ENCODE measurements at places on chromosomes 1 and 21.

DNA sequence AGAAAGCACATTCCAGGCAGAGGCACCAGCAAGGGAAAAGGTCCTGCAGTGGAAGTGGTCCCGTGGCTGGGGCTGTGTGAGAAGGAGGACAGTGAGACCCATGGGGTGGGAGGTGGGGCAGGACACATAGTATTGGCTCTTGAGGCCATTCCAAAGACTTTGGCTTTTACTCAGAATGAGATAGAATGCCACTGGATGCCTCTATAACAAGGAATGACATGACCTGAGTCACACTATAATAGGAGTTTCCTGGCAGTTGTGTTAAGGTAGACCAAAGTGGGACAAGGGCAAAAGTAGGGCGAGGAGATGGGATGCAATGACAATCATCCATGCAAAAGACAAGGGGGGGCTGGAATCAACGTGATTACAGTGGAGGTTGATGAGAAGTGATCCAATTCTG is 24.7 kb upstream of the LAMC2 start:
- no peak for DNase-seq

DNA sequence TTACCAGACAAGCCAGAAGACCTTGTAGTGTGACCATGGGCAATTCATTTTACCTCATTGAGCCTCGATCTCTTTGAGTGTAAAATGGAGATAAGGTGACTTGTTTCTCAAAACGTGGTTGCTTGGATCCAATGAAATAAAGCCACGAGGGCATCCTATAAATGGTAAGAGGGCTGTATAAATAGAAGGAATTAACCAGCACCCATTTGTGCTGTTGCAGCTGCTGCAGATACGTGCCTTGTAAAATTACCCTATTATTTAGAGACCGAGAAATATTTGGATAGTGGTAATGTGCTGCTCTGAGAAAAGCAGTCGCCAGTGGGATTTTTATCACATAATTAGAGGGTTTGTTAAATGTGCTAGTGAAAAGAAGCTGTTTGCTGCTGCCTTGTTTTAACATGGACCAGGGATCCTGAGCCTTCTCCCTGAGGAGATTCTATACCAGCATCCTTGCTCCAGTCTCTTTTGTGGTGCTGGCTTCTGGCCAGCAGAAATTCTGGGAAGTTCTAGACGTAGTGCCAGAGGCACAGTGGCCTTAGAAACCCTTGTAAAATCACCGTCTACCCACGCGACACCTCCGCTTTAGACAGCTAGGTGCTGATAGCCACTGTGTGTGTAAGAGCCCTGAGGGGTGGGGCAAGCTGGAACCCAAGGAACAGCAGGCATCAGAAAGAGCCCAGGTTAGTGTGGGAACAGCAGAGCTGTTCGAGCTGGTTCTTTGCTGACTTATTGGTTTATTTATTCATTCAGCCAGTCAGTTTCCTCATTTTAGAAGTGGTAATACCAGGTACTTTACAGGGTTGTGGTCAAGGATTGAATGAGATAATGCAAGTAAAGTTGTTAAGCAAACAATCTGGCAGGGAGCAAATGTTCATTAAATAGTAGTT is 137.5 kb downstream of the NOS1AP start:
- no peak for DNase-seq

DNA sequence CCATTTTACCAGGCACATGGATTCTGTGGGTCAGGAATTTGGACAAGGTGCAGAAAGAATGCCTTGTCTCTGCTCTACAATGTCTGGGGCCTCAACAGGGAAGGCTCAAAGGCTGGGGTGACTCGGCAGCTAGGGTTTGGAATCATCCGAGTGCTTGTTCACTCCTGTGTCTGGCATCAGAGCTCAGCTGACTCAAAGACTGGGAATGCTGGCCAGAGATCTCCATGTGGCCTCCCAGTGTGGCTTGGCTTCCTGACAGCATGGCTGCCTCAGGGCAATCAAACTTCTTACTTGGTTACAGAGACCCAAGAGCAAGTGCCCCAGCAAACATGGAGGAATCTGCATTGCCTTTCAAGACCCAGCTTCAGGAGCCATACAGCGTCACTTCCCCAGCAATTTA is 110.5 kb downstream of the TOMM20 start:
- peak; percentile 86 for DNase-seq

GRCh38 chr1:60978421-60979357 is 103.7 kb upstream of the NFIA start:
- DNase-seq = peak; percentile 52

DNA sequence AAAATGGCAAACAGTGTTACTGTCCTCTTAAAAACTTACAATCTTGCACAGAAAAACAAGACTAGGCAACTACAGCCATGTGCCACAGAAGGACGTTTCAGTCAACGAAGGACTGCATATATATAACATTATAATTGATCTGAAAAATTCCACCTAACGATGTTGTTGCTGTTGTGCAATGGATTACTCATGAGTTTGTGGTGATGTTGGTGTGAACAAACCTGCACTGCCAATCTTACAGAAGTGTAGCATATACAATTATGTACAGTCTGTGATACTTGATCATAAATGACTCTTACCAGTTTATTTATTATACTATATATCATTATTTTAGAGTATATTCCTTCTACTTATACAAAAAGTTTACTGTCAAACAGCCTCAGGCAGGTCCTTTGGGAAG is 6.8 kb upstream of the VAMP4 start:
- no peak for DNase-seq

GRCh38 chr1:40701684-40702083 is 10.2 kb downstream of the NFYC start:
- DNase-seq = no peak

DNA sequence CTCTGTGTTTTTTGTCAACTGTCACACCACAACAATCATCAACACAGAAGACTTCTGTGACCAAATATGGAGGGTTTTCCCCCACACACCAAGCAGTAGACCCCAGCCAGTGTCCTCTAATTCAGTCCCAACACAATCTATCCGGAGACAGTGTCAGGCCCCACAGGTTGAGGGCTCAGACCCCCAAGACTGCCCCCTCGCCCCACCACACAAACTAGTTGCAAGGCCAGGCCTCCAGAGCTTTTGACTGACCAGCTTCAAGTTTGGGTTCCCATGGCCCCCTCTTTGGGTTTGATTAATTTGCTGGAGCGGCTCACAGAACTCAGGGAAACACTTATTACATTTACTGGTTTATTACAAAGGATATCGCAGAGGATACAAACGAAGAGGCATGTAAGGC is 37.2 kb downstream of the NEK2 start:
- no peak for DNase-seq

- no peak for DNase-seq
These were observed 291.4 kb downstream of the LRRC40 start for GRCh38 chr1:69913977-69914376.

- DNase-seq = no peak
These were observed 3.1 kb upstream of the TDRD5 start for GRCh38 chr1:179588425-179589024.

GRCh38 chr1:235124665-235125064 is 4.0 kb downstream of the TOMM20 start:
- DNase-seq = no peak

DNA sequence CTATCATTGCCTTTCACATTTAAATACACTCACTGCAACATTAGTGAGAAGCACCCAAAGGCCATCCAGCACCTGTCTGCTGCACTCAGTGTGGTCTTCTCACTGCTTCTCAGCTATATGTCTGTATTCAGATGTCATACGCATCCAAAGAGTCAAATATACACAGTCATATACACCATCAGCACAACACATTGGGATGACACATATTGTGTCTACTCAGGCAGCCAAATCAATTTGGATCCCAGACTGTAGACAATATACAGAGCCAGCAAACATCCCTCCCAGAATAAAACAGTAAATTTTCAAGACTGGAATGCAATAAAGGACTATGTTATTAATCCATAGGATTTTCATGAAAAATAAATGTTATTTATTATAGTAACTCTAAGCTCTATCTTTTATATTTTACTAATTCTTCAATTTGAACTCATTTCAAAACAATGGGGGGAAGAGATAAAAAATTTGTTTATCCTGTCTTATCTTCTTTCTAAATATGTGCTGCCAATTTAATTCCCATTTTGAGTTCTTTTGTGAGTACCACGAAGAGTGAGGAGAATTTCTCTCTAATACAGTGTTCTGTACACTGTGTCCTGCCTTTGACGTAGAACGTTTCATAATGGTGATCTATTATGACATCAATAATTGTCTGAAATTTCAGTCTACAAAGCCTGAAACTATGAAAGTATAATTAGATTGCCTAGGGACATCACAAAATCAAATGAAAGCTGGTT is 602.2 kb upstream of the CXADR start:
- DNase-seq = no peak

DNA sequence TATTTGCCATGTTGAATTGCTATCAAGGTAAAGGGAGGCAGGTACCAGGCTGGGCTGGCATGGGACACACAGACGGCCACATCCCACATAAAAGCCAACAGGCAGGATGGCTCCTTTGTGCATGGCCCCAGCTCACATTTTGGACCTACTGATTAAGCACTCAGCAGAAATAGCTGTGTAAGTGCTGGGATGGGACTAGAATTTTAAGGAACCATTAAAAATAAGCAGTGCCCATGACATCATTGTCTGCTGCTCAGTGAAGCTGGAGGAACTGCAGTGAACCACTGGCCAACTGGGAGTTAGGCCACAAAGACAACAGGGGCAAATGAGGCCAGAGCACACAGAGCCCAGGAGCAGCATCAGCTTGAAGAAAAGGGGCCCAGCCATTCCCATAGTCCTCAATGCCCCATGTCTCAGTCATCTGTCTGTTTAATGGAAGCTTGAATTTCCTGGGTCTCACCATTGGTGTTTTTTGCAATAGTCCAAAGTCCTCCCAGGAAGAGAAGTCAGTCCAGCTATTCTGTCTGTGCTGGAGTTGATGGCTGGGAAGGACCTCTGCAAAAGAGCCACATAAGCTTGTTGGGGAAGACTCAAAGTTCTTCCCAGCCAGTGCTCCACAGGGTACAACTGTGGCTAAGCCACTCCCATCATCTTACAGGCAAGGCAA is 45.3 kb upstream of the TNR start:
- DNase-seq = no peak

GRCh38 chr1:58000116-58000515 is 546.4 kb downstream of the OMA1 start:
- no peak for DNase-seq

GRCh38 chr1:17119076-17119772 is at the start of gene PADI2:
PADI2 (minus strand) TSS chr1:17119451; CDS start chr1:17119371, 80 bp downstream.
- peak; percentile 92 for DNase-seq

GRCh38 chr1:119046785-119047438 is 58.8 kb upstream of the TBX15 start:
- DNase-seq = no peak

DNA sequence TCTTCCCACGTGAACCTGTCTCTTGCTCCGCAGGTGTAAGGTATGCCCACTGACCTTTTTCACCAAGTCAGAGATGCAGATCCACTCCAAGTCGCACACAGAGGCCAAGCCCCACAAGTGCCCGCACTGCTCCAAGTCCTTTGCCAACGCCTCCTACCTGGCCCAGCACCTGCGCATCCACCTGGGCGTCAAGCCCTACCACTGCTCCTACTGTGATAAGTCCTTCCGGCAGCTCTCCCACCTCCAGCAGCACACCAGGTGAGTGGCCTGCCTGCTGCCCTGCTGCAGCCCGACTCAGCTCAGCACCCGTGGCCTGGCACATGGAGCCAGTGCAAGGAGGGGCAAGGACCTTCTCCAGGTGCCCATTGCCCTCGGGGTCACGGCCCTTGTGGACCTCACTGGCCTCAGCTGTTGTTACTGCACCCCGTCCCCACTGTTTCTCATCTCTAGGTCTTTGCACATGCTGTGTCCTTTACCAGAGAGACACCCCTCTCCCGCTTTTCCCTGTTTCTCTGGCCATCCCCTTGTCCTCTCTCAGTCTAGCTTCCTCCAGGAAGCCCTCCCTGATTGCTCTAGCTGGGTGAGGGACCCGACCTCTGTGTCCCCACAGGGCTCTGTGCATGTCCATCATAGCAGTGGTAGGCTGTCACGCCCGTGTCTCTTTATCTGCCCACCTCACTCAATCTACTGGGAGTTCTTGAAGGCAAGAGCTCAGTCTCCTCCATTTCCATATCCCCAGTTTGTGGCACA is 25.4 kb downstream of the ZNF362 start:
- no peak for DNase-seq

All from RWPE1 (cell line).